ENCODE measurements at places on chromosomes 3 and 15. TPM values are rescaled to one million over a fixed set of nuclear protein-coding genes. Genes with fewer than 3 reads are reported as not detected.

GRCh38 chr15:60392601-60392985 lies 5.2 kb downstream of the ANXA2 start:
- DNase-seq: no peak

EID1 gene
- 293 TPM for total RNA-seq

EPHA3 gene
- total RNA-seq: 0.34 TPM

- DNase-seq: no peak
Observed at GRCh38 chr3:13785853-13786436, 93.9 kb downstream of the WNT7A start.

GRCh38 chr3:110995461-110996231 lies 76.0 kb upstream of the NECTIN3 start:
- no peak for DNase-seq

- no peak for DNase-seq
Observed at GRCh38 chr3:22013641-22014040, 262.6 kb upstream of the ZNF385D start.

CD86 gene
- not detected for total RNA-seq

GRCh38 chr3:162150790-162151189 lies 654.2 kb downstream of the OTOL1 start:
- DNase-seq: no peak

DNA sequence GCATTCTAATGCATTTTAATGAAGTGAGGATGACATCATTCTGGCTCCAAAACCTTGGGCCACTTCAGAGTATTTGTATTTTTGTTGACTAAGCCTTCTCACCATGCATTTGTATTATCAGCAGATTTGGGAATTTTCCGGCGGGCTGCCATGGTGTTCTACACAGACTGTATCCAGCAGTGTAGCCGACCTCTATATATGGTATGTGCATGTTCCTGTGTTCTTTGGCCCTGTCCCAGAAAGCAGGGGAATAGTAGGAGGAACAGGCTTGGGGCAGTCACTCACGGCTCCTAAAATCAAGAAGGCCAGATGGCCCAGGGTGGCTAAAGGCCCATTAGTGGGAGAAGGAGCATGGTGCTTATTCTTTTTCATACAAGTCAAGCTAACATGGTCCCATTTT lies 80.5 kb downstream of the USF3 start:
- DNase-seq: no peak

DNA sequence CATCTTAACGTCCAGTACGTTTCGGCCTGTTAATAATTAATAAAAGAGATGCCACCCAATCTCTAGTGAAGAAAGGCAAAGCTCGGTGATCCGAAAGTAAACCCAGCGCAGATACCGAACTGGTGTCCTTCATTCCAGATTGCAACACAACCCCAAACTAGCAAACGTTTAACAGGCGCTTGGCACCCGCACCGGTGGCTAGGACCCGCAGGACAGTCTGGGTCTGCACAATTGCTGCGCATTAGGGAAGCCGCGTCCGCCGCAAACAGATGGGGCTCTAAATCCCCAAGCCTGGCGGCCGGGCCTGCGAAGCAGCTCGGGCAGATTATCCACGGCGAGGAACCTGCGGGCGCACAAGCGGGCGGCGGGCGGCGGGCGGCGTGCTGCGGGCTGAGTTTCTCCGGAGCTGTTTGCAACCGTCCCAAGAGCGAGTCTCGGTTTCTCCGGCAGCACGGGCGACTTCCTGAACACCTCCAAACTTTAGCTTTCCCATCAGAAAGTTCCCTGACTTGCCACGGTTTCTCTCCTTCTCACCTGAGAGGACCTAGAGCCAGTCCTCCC lies 112.1 kb upstream of the ICE2 start:
- DNase-seq: no peak

NANOGP8 gene
- not detected for total RNA-seq

CYP8B1 gene
- not detected for total RNA-seq

All from glomerular endothelial cell (primary cell).